A172 (cell line): ENCODE measurements at places on chromosomes 7 and 10. TPM values are rescaled to one million over a fixed set of nuclear protein-coding genes. Genes with fewer than 3 reads are reported as not detected.
A peak's percentile ranks its signal among the peaks of the same experiment; 100 is the strongest.

Gene ZNF804B
- not detected in 2 replicates for total RNA-seq

DNA sequence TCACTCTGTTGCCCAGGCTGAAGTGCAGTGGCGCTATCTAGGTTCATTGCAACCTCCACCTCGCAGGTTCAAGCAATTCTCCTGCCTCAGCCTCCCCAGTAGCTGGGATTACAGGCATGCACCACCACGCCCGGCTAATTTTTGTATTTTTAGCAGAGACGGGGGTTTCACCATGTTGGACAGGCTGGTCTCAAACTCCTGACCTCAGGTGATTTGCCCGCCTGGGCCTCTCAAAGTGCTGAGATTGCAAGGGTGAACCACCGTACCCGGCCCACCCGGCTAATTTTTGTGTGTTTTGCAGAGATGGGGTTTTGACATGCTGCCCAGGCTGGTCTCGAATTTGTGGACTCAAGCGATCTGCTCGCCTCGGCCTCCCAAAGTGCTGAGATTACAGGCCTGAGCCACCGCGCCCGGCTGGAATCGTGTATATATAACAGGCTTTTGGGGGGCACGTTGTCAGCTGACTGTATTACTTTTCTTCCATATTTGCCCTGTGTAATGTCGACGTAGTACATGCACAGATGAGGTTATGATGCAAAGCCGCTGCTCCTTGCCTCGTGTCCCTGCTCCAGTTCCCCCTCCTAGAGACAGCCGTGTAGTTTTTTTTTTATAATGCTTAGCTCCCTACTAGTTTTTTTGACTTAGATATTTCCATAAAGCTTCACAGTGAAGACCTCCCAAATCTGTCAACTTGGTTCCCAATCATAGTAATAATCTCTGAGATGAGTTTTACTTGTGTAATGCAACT is 883 bp upstream of the TRA2A start:
- no peak for DNase-seq

- DNase-seq, result no peak
Measured at GRCh38 chr7:1987084-1987535, 245.6 kb downstream of the MAD1L1 start.

Gene RHOBTB1
- total RNA-seq, result 44.4 and 57.2 TPM in 2 replicates

DNA sequence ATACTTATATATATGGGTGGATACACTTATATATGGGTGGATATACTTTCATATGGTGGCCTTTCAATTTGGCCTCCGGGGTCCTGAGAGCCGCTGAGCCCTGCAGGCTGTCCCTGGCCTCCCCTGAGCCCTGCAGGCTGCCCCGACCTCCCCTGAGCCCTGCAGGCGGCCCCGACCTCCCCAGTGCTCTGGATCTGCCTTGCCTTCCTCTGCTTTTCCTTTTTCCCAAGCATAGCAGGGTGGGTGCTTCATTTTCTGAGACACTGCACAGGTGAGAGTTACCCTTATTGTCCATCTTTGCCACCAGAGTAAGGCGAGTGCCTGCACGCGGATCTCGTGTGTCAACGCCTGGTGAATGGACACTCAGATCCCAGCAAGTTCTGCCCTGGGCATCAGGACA is 106.6 kb downstream of the VIPR2 start:
- no peak for DNase-seq

- no peak for DNase-seq
Measured at GRCh38 chr10:71015674-71016073, 127.3 kb upstream of the PCBD1 start.

DNA sequence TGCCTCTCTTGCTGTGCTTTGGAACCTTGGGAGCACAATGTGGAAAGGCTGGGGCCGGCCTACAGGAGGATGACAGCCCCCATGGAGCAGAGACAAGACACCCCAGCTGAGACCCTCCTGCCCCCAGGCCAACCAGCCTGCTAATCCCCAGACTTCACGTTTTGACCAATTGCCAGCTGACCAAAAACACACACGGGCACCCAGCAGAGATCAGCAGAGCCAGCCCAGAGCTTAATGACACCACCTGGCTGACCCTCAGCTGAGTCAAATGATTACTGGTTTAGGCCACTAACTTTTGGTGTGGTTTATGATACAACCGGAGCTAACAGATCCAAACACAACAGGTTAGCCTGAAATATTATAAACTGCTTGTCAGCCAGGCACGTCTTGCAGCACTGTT is 111.2 kb upstream of the KIF5B start:
- DNase-seq, result no peak

- no peak for DNase-seq
Measured at GRCh38 chr7:150875791-150876190, 23.5 kb downstream of the AOC1 start.

Gene AKR1E2
- not detected in 2 replicates for total RNA-seq

DNA sequence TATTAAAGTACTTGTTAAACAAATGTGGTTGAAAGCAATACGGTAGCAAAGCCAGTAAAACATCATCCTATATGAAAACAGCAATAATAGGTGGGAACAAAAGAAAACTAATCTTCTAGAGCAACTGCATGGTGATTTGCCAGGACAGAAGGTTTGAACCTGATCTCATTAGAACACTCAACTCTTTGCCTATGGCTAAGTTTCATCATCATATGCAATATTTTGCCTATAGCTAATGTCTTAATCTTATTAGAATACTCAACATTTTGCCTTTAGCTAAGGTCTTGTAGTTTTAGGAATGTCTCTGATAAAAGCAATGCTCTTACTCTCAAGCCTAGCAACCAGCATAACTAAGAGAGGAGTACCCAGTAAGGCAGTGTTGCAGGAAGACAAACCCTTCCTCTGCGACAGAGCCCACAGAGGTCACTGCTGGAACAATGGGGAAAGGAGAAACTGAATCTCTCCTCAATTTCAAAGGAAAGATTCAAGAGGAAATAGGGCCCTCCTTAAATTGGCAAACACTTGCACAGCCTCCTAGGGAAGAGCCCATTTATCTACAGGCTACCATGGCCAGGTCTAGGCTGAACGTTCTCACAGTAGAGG is 38.3 kb downstream of the CADPS2 start:
- DNase-seq, result no peak

Gene CFAP69
- 2.1 and 5.1 TPM in 2 replicates for total RNA-seq

GRCh38 chr10:132394936-132395703 is 1.9 kb upstream of the PWWP2B start:
- DNase-seq, result no peak

Gene SPDYE2
- total RNA-seq, result 0.10 TPM in 1 of 2 replicates, not detected in the other

Gene SPAG6
- not detected in 2 replicates for total RNA-seq

Gene DIP2C
- total RNA-seq, result 10.0 and 12.8 TPM in 2 replicates

Gene TRPV5
- total RNA-seq, result 0.22 TPM in 1 of 2 replicates, not detected in the other

GRCh38 chr7:131620673-131621609 is 64.5 kb upstream of the PODXL start:
- DNase-seq, result peak; percentile 90

DNA sequence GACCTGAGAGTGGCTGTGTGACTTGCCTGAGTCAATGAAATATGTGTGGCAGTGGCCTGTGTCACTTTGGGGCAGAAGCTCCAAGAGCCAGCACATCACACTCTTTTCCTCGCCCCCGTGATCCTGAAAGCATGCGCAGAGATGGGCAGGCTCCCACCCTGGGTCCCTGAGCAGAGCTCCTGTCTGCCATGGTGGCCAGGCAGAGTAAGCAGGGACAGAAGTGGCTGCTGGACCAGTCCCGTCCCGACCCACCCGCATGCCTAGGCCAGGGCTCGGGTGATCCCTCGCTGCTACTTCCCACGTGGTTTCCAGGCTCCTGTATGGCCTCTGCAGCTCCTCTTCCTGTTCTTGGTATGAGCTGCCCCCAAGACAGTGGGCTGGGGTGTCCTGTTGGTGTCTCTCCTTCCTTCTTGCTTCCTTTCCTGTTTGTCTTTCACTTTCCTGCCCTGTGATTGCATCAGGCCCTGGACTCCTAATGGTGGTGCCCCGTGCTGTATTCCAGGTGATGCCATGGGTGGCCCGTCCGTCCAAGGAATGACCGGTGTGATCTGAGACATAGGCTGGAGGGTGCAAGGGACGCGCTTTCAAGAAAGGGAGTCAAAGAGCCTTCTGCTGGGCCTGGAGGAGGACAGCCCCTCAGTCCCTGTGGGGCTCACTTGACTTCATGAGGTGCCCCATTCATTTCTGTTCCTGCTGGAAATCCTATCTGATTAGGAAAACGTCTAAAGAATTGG is 71.4 kb upstream of the SHH start:
- no peak for DNase-seq

DNA sequence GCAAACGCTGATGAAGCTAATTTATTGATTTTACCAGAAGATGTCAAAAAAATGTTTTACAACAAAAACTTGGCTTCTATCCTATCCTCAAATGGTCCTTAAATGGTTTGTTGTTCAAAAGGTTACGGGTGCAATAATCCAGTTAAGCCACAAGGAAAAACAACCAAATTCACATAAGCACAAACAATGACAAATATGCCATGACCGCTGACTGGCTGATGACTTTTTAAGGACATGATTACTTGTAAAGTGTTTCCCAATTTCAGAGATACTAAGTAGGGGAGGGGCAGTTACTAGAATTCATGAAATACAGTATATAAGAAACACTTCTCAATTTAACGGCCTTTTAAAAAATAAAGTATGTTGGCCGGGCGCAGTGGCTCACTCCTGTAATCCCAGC is 28.8 kb downstream of the ABI1 start:
- no peak for DNase-seq

DNA sequence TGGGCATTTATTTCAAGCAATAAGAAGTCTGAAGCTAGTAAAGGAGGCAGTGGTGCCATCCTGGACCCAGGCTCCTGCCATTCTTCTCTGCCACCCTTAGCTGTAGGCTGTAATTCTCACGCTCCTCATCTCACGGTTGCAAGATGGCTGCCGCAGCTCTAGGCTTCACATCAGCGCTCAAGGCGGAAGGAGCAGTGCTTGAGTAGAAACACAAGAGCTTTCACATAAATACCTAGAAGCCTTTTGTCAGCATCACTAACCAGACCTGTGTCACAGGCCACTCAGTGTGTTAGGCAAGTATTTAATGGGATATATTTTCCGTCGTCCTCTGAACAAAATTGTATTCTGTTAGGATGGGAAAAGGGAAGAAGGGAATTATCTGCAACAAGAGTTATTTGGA is 118.9 kb upstream of the KLF14 start:
- no peak for DNase-seq

Gene IDI2
- not detected in 2 replicates for total RNA-seq

DNA sequence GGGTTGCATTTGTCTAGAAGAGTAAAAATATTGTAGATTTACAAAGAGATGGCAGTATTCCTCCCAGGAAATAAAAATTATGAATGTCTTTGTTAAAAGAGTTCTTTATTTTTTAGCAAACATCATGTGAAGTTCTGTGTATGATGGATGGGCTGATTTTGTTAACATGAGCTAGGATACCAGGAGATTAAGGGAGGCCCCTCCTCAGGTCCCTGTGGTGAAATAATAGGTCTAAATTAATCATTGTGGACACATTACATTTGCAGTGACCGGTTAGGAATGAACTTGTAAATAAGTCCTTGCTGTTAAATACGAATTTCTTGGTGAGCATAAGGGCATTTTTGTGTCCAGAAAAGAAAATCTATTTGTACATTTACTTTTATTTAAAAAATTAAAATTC is 339.4 kb upstream of the PHF14 start:
- DNase-seq, result no peak

GRCh38 chr7:50507898-50508470 is 57.2 kb downstream of the DDC start:
- DNase-seq, result no peak

GRCh38 chr7:156829669-156830336 is 63.2 kb downstream of the LMBR1 start:
- no peak for DNase-seq

DNA sequence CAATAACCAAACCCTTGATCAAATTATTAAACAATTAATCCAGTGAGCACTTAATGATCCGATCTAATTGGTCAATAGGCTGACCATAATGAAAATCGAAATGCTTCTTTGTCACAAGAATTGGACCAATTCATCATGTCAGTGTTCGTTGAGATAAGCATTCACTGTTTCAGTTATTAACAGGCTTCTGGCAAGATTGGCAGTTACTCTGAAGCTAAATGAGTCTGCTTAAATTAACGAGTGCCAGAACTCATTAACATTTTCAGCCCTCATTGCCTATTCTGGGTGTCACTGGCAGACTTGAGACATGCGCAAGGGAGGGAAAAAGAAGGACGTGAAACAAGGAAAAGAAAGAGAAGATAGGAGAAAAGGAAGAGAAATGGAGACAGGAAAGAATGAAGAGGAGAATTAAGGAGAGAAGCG is 30.7 kb upstream of the SLC26A3 start:
- no peak for DNase-seq

Gene GSTO2
- 0.38 and 5.2 TPM in 2 replicates for total RNA-seq

DNA sequence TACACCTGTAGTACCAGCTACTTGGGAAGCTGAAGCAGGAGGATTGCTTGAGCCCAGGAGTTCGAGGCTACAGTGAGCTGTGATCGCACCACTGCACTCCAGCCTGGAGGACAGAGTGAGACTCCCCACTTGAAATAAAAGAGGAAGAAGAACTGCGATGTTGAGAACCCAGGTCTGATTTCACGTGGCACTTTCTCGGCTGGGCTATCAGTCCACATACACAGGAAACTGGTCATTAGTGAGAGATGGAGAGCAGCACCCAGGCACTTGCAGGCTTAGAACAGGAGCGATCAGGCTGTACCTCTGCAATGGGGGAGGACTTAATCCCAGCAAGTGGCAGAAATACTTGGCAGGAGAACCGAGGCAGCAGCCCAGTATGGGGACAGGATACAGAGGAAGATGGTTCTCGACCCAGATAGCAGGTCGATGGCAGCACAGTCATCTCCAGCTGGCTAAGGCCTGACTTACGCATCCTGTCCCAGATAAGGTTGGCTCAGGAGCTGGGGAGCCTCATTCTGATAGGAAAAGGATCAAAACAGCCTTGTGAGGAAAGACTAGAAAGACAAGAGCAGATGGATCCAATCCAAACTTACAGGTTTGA is 487.7 kb upstream of the AUTS2 start:
- no peak for DNase-seq

DNA sequence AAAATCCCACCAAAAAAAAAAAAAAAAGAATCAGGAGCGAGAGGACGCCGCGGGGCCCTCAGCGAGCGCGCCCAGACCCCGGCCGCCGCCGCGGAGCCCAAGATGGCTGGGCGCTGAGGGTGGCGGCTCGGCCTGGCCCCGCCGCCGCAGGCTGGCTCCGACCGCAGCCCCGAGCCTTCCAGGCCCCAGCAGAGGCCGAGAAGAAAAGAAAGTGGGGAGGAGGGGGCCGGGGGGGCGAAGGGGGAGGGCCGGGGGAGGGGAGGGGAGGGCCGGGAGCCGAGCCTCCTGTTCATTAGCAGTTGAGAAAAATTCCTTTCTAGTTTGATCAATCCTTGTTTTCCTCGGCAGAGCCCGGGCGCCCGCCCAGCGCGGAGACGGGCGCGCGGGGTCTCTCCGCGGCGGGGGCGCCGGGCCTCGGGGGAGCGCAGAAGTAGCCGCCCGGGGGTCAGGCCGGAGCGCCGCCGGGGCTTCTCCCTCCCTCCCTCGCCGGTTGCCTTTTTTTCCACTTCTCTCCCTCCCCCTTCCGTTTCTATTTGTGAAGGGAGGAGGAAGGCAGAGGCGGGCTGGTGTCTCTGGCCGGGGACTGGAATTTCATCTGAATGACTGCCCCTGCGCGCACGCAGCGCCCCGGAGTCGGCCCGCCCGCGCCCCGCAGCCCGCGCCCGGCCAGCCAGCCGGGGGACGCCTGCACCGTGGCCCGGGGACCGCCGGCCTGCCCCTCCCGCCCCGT is 778 bp upstream of the TRIM8 start:
- DNase-seq, result no peak

GRCh38 chr7:117807676-117808075 is 65.6 kb downstream of the CTTNBP2 start:
- DNase-seq, result no peak

- peak; percentile 28 for DNase-seq
Measured at GRCh38 chr7:14841869-14842268, 60.7 kb downstream of the DGKB start.
